NCI-H2107 (cell line): ENCODE measurements at places on chromosomes 1 and 21.

- no peak for DNase-seq
Measured at GRCh38 chr21:41228006-41228370, 60.0 kb downstream of the BACE2 start.

DNA sequence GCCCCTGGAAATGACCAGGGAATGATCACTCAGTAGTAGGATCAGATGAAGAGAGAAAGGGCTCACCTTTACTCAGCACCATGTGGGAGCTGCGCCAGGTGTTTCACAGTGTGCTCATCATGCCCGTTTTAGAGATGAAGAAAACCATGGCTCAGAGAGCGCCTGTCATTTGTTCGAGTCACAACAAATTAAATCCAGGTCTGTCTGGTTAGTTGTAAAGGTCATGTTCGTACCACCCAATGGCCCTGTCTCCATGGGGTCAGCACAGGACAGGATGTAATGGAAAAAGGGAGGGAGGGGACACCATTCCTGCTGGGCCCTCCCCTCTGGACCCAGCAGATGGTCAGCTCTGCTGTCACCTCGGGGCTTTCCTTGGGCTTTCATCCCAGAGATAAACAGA lies 15.2 kb downstream of the KIRREL1 start:
- DNase-seq, result no peak

GRCh38 chr1:248596615-248597014 lies 885 bp downstream of the OR2T10 start:
- no peak for DNase-seq

DNA sequence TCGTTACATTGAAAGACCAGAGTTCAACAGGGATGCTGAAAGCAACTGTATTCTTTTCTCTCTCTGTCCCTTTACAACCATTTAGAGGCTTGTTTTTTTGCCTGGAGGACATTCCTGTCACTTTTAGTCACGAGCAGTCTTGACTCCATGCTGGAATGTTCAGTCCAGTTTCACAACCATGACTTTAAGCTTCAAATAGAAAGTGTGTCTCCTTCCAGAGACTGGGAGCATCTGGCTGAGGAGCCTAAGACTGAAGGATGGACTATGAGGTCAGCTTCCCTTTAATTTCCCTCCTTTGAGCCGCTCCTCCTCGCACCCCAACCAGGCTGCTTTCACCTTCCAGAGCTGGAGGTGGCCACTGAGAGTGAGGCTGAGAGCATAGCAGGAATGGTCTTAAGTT lies 10.5 kb upstream of the RYR2 start:
- no peak for DNase-seq

- no peak for DNase-seq
Measured at GRCh38 chr1:39818482-39818881, 29.8 kb upstream of the BMP8B start.
